ENCODE measurements at places on chromosomes 11 and 22.
A peak's percentile ranks its signal among the peaks of the same experiment; 100 is the strongest.

DNA sequence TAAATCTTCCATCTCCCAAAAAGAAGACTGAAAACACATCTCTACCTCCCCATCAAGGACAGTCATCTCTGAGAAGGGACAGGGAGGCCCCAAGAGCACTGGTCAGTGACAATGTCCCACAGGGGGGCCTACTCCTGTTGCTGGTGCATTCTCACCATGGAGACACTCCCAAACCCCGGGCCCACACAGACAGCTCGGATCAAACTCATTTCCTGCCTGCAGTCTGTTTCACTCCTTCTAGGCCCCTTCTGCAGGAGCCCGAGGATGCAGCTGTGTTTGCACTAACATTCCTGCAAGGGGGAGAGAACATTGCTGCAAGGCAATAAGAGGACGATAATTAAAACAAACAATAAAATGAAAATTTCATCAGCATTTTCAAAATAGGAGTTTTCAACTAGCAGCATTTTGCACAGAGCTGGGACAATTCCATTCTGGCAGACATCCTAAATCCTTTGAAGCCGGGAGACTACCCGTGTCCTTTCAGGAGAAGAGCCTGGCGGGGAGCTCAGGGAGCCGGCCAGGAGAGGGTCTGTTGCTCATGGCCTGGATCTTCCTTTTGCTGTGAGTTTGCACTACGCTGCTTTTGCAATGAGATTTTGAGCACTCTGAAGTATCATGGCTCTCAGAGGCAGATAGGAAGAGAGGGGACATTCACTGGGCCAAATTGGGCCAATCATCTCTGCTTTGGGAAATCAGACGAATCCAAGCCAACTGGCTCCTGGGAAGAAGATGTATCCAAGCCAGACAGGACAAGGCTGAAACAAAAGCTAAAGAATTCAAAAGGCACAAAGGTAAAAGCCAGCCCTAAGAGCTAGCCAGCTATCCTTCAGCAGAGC lies 33.2 kb downstream of the SPATA19 start:
- H3K36me3 ChIP-seq, result no peaks in the 10 kb centered on the region
- no peak for DNase-seq
- H3K27ac ChIP-seq, result no peak overlapping the region
- H3K4me1 ChIP-seq, result no peaks in the 10 kb centered on the region
- no peaks in the 10 kb centered on the region for H3K27me3 ChIP-seq
- no peak overlapping the region for H3K4me3 ChIP-seq

DNA sequence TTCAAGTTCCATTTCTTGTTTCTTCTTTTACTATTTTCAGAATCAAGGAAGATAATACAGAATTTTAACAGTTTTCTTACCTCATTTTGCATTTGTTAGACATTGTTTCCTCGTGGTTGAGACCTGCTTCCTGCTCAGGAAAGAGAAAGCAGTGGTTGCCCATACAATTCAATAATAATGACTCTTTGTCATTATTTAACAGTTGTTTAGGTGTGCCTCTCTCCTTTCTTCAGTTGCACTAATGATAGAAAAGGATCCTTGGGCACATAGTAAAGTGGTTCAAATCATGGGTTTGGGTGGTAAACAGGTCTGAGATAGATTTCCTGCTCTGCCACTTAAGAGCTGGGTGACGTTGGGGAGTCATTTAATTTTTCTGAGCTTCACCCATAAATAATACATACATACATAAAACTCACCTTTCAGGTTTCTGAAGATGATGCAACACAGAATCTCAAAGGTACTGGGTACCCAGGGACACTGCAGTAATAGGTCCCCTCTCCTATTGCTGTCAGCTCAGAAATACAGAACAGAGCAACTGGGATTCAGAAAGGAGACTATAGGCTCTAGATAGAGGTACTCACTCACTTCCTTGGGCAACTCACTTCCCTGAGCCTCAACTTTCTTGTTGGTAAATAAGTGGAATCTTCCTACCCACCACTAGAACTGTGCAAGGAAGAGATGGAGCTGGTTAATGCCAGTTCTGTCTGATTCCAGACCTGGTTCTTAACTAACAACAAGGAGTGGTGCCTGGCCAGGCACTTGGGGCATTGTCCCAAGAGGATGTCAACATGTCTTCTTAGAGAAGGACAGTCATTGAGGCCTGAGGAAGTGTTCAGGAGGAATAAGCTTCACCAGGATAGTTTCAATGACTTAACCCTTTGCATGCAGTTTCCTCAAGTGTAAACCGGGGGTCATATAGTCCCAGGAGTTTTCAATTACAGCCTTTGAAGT lies 34.9 kb downstream of the CD44 start:
- H3K4me1 ChIP-seq, result peaks cover 59% of the 10 kb centered on the region
- H3K27me3 ChIP-seq, result no peaks in the 10 kb centered on the region
- H3K27ac ChIP-seq, result peak overlapping the region; percentile 69
- peak overlapping the region; percentile 32 for H3K4me3 ChIP-seq
- peaks cover 31% of the 10 kb centered on the region for H3K36me3 ChIP-seq

DNA sequence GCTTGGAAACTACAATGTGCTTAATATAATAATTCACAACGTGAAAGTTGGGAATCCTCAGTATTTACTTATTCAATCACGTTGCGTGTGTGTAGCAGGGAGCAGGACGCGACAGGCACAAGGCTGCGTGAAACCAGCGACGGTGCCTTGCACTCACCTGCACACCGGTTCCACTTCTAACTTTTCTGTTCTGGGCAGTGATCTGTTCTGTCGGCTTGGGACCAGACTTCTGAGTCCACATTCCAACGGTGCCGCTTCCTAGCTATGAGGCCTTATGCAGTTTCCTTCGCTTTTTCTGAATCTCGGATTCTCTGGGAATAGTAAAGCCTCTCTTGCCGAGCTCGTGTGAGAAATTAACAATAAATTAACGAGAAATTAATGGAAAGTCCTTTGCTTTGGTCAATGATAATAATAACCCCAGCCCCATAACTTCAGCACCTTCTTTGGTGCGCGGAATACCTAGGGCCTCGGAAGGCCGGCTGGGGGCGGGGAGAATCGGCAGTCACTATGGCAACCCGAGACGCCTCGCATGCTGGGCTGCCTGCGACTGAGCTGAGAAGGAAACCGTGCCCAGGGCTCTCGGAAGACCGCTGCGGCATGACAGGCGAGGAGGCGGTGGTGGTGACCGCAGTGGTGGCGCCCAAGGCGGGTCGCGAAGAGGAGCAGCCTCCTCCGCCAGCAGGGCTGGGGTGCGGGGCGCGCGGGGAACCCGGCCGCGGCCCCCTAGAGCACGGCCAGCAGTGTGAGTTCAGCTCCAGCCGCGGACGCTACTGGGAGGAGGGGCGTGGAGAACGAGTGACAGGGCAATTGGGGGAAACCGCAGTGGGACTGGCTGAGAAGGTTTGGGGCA lies at the start of gene C11orf97:
Gene C11orf97, plus strand, starts transcription at position 530 of the 850 bp plus-strand sequence. Its CDS starts 68 bp downstream, at position 598.
- no peaks in the 10 kb centered on the region for H3K36me3 ChIP-seq
- DNase-seq, result peak; percentile 13
- peaks cover 5% of the 10 kb centered on the region for H3K4me1 ChIP-seq
- peak within 1 kb of the TSS; percentile 84 for H3K4me3 ChIP-seq
- peaks cover 12% of the 10 kb centered on the region for H3K27me3 ChIP-seq
- no peak within 1 kb of the TSS for H3K27ac ChIP-seq

DNA sequence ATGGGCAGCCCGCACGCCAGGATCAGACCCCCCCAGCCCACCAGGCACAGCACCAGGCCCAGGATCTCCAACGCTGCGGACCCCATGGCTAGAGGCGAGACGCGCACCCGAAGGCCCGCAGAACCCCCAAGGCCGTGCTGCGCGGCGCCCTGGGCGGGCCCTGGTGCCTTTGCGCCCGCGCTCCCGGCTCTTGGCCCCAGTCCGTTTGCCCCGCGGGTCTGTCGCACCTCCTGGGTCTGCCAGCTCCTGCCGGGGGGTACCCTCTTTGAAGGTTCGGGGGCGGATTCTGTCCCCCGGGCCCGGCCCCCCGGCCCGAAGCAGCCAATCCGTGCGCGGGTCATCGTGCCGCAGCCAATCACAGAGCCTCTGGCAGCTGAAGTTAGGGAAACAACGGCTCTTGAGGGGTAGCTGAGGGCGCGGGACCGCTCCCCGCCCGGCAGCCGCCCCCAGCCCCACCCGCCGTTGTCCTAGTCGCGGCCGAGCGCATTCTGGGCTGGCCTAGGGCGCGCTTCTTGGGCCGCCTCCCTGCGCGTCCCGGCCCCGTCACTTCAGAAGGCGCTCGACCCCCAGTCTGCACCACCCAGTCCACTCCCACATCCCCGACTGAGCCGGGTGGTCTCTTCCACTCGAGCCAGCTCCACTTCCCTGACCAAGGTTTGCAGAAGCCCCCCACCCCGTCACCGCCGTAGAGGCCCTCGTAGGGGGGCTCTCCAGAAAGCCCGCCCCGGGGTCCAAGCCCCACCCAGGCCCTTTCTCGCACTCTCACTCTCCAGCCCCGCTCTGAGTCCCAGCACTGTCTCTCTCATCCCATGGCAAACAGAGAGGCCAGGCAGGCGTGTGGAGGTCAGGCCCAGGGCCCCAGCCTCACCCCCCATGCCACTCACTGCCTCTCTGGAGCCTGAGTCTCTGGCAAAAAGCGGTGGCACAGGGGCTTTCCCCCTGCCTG lies at the start of gene CLDN5:
Gene CLDN5, minus strand, starts transcription at position 241 of the 946 bp plus-strand sequence. Its CDS starts 155 bp downstream, at position 86.
- peaks cover 23% of the 10 kb centered on the region for H3K27me3 ChIP-seq
- H3K4me3 ChIP-seq, result peak within 1 kb of the TSS; percentile 60
- no peaks in the 10 kb centered on the region for H3K36me3 ChIP-seq
- DNase-seq, result no peak
- H3K27ac ChIP-seq, result peak within 1 kb of the TSS; percentile 45

DNA sequence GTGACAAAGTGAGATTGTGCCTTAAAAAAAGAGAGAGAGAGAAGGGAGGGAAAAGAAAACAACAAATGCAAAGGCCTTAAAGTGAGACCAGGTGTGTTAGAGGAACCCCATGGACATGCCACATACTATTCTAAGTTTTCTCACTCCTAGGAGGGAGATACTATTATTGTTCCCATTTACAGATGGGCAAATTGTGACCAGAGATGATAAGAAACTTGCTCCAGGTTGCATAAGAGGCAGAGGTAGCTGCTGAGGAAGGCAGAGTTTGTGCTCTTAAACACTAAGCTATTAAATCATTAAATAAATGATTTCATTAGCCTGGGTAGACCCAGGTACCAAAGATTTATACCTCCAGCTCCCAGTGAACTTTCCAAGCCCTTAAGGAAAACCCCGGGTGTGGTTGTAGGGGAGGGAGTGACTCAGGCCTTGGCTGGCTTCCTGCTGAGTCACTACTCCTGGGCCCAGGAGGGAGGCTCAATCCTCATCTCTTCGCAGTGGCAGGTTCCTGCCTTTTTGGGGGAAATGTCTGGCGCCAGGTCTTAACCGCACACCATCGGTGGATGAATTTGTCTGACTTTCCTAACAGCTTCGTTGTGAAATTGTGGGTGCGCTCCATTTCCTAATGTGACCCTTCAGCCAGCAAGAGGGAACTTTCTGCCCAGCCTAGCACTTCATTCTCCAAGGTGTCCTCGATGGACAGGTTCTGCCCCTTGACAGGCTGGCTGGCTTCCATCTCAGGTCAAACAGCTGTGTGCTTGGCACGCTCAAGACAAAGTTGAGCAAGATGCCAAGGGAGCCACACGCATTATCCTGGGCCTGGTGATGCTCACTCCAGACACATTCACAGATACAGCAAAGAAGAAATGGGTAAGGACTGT lies 33.4 kb upstream of the PTPRJ start:
- H3K4me1 ChIP-seq, result peaks cover 25% of the 10 kb centered on the region
- H3K27me3 ChIP-seq, result no peaks in the 10 kb centered on the region
- DNase-seq, result no peak
- H3K27ac ChIP-seq, result no peak overlapping the region
- H3K4me3 ChIP-seq, result no peak overlapping the region
